Fibroblast of skin of left quadriceps (primary cell): ENCODE measurements at places on chromosomes 11 and 22.
A peak's percentile ranks its signal among the peaks of the same experiment; 100 is the strongest.

GRCh38 chr11:124890151-124890550, 7.5 kb downstream of the ROBO4 start:
- no peak for DNase-seq

GRCh38 chr11:44592125-44592940, 26.9 kb downstream of the CD82 start:
- no peak for DNase-seq

- DNase-seq: no peak
These were observed 7.4 kb upstream of the PIM3 start for GRCh38 chr22:49953027-49953679.

- DNase-seq: no peak
These were observed 100.0 kb upstream of the SOX6 start for GRCh38 chr11:16456366-16456765.

GRCh38 chr11:1445741-1446445, 40.7 kb downstream of the MOB2 start:
- DNase-seq: no peak

GRCh38 chr11:114135737-114136151, 76.2 kb downstream of the ZBTB16 start:
- DNase-seq: no peak

DNA sequence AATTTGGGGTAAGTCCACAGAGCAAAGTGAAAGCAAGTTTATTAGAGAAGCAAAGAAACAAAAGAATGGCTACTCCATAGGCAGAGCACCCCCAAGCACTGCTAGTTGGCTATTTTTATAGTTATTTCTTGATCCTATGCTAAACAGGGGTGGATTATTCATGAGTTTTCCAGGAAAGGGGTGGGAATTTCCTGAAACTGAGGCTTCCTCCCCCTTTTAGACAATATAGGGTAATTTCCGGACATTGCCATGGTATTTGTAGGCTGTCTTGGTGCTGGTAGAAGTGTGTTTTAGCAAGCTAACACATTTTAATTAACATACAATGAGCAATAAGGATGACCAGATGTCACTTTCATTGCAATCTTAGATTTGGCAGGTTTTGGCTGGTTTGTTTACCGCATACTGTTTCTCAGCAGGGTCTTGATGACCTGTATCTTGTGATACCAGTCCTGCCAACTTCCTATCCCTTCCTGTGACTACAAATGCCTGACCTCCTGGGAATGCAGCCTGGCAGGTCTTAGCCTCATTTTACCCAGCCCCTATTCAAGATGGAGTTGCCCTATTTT, 937 bp upstream of the C1QTNF6 start:
- peak; percentile 47 for DNase-seq

DNA sequence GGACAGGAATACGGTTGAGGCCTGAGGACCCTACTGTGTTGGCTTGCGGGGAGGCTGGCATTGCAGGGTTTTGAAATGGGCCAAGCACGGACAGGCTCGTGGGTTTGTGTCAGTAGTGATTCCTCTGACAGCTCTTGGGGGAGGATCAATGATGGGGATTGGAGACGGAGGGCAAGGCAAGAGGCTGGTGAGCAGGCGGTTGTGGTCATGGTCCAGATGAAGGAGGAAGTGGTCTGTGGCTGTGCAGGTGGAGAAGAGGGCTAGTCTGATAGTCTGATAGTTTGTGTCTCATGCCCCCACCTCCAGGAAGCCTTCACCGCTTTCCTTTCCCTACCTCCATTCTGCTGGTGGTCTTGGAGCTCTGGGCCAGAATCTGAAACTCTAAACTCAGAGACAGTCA, 3.0 kb downstream of the MAFF start:
- DNase-seq: no peak

- no peak for DNase-seq
These were observed 102.5 kb downstream of the C11orf58 start for GRCh38 chr11:16840951-16841350.
